ENCODE measurements at places on chromosomes 11 and 22.

GRCh38 chr11:1842149-1843097 is 3.6 kb downstream of the TNNI2 start:
- DNase-seq, result no peak

- DNase-seq, result no peak
Observed at GRCh38 chr22:23518376-23519187, 61.5 kb downstream of the IGLL1 start.

GRCh38 chr11:114207096-114207495 is 89.1 kb upstream of the NNMT start:
- no peak for DNase-seq

- no peak for DNase-seq
Observed at GRCh38 chr22:45285263-45286058, 712 bp downstream of the UPK3A start.

GRCh38 chr11:43366677-43367076 is 8.0 kb downstream of the TTC17 start:
- DNase-seq, result no peak

DNA sequence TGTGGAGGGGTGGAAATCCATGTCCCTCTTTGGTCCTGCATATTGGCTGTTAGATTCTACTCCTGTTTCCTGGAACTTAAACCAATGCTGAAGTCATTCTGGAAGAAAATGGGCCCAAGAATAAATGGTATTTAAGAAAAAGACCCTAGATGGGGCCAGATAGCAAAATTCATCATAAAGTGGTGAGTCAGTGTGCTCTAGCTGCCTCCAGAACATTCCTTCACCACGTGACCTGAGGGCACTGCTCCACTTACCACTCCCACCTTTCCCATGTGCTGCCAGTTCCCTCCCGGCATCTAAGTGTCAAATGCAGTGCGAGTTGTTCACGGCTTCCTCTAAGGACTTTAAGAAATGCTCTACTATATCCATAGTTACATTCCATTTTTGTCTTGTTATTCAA is 30.9 kb upstream of the NAP1L4 start:
- no peak for DNase-seq

DNA sequence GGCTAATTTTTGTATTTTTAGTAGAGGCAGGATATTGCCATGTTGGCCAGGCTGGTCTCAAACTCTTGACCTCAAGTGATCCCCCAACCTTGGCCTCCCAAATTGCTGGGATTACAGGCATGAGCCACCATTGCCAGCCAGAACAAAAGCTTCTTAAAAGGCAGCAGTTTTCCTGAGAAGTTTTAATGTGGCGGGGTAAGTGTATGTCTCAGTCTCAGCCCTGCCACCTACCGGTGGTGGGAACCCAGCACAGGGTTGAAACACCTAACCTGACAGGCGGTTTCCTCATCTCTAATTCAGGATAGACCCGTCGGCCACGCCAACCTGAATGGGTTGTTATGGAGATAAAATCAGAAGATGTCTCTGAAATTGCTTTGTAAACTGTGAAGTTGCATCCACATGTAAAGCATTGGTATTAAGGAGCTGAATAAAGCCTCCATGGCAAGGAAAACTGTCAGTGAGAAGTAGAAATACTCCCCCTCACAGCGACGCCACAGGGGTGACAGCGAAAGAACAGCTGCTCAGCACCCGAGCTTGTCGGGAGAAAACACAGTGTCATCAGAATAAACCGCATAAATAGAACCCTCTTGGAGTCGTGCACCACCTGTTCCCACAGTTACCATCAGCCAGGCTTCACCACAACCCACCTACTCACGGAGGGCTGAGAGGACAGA is 165.9 kb upstream of the NCAM1 start:
- DNase-seq, result peak; percentile 77

DNA sequence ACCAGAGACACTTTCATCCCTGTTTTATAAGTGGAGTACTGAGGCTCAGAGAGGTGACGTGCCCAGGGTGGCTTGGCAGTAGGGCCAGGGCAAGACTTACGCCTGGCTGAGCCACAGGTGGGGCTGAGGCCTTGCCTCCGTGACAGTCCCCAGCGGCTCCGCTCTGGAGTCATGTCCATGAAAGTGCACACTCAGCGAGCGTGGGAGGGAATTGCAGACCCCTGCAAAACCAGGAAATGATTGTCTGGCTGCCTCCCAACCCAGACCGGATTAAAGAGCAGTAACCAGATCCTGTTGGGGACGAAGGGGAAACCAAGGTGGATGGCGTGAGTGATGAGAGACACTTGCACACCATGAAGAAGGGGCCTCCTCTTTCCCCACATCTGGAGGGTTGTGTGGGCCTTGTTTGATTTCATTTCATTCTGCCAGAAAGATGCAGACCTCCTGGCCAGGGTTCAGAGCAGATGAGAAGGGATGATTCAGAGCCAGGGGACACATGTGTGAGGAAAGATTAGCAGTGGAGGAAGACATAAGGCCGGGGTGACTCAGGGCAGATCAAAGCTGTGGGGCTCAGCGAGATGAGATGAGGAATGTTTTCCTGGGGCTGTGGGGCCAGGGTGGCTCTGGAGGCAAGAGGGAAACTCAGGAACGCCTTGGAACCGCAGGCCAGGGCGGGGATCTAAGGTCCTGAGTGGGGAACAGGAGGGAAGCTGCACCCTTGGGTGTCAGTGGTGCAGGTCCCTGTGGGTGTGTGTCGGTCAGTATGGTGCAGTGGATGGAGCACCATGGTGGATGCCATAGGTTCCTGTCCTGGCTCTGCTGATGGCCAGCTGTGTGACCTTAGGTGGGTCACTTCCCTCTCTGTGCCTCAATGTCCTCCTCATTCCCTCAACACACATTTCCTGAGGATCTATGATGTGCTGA is 29.9 kb upstream of the LRRC32 start:
- no peak for DNase-seq

- no peak for DNase-seq
Observed at GRCh38 chr11:42960521-42961088, 351.2 kb upstream of the API5 start.

- DNase-seq, result no peak
Observed at GRCh38 chr11:64352099-64352994, 6.6 kb upstream of the RPS6KA4 start.

- no peak for DNase-seq
Observed at GRCh38 chr11:71251761-71252268, 562 bp downstream of the SHANK2 start.

DNA sequence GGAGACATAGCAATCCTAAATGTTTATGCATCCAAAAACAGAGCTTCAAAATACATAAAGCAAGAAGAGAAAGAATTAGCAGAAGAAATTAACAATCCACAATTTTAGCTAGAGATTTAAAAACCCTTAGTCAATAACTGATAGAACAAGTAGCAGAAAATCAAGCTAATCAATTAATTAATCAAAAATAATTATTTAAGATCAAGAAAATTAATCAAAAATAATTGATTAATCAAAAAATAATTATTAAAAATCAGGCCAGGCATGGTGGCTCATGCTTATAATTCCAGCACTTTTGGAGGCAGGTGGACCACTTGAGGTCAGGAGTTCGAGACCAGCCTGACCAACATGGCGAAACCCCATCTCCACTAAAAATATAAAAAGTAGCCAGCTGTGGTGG is 29.2 kb downstream of the C11orf24 start:
- DNase-seq, result no peak

- DNase-seq, result no peak
Observed at GRCh38 chr11:96234866-96235441, 108.0 kb downstream of the MAML2 start.

DNA sequence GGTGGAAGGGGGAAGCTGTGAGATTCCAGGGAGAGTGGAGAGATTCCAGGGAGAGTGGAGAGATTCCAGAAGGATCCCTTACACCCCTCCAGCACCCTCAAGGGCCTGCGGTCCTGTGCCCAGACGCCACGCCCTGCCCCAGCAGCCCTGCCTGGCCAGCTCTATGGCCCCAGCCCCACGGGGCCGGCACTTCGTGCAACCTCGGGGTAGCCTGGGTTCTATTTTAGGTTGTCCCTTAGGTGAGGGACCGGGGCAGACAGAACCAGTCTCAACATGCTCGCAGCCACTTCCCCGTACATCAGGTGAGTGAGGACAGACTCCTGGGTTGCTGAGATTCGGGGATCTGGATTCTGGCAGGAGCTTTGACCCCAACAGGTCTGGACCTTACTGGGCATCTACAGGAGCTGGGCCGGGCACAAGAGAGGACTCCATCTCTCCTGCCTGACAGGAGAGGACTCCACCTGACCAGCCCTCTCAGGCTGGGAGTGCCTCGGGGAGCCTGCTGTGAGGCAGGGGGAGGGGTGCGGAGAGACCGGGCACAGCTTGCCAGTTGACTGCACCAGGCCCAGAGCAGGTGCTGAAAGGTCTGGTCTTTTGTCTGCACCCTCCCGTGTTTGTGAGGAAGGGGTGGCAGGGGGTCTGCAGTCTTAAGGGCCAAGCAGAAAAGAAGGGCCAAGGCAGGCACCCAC is 8.5 kb upstream of the ADORA2A start:
- no peak for DNase-seq

DNA sequence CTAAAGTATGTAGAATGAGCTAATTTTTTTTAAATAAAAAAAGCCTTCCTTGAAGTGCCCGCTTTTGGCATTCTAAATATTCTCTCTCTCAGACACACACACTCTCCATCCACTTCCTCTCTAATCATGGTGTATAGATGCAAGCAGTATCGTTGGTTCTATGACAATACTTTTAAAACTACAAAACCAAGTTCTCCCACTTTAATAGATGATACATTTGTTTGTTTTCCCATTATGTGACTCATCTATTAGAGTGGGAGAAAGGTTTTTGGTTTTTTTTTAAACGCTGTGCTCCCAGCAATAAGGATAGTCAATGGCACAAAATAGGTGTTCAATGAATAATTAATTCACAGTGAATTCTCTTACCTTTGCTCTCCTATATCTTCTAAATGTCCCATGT is 44.6 kb downstream of the FZD4 start:
- no peak for DNase-seq

- DNase-seq, result no peak
Observed at GRCh38 chr11:2800655-2801531, 84.7 kb downstream of the CDKN1C start.

DNA sequence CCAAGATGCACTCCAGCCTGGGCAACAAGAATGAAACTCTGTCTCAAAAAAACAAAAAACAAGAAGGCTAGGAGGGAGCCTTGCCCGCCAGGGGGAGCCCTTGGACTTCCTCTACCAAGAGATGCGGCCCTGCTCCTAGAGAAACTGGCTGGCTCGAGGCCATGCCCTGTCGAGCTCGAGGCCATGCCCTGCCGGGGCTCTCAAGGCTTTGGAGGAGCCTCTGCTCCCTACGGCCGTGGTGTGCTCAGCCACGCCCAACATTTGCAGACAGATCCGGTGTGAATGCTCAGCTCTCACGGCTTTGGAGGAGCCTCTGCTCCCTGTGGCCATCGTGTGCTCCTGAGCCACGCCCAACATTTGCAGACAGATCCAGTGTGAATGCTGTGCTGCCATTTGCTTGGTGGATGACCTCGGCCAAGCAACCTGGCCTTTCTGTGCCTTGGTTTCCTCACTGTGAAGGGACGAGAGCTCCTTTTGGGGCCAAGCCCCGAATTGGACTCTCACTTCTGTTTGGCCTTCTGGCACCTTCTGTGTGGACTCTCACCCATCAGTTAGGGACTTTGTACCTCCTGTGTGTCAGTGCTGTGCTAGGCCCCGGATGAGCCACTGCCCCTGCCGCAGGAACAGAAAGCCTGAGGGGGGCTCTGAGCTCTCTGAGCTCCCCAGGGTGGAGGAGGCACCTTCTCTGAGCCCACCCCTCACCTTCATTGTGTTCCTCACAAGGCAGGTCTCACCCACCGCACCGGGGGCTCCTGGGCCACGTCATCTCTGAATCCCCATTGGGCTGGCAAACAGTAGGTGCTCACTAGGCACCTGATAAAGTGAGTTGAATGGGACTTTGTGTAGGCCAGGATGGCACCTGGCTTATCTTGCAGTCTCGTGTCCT is 14.1 kb downstream of the C11orf24 start:
- peak; percentile 86 for DNase-seq

DNA sequence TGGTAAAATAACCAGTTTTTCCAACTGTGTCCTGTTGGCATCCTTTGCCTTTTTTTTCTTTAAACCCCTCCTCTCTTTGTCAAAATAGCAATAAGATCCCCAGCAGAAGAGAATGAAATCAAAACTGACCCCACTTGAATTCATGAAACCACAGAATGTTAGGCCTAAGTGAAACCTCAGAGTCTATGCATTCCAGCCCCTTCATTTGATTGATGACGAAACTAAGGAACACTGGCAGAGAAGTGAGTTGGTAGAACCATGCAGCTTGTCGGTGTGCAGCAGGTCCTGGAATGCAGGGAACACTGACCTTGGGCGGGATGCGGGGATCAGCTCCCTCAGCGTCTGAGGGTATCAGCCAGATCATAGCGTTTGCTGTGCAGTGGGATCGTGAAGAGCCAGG is 57.5 kb downstream of the GRK3 start:
- no peak for DNase-seq

- DNase-seq, result no peak
Observed at GRCh38 chr22:46104170-46104880, 46.0 kb upstream of the PPARA start.

DNA sequence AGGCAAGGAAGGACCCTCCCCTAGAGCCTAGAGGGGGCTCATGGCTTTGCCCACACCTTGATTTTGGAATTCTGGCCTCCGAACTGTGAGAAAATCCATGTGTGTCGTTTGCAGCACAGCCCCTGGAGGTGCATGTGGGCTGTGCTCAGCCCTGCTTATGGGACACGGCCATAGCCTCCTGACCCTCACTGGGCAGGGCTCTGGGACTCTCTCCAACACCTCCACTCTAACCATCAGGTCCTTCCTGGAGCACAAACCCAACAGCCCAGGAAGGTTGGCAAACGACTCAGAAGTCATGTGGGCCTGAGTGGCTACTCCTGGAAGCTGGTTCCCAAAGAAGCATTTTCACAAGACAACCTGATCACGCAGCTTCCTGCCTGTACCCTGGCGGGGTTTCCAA is 144.1 kb downstream of the CTTN start:
- DNase-seq, result no peak

- DNase-seq, result no peak
Observed at GRCh38 chr11:46050662-46051061, 70.6 kb downstream of the PHF21A start.

All from SW 1271 (cell line).